ENCODE measurements at places on chromosomes 12 and 14. TPM values are rescaled to one million over a fixed set of nuclear protein-coding genes. Genes with fewer than 3 reads are reported as not detected.

The B4GALNT1 gene
- total RNA-seq = 0.28 TPM

The IAPP gene
- total RNA-seq = 0.15 TPM

The OR6C2 gene
- total RNA-seq = not detected

GRCh38 chr12:115964214-115964613 is 313.3 kb downstream of the MED13L start:
- DNase-seq = no peak
- H3K4me3 ChIP-seq = no peak overlapping the region
- H3K27ac ChIP-seq = no peak overlapping the region

GRCh38 chr14:61388173-61388975 is 67.0 kb downstream of the PRKCH start:
- no peaks in the 10 kb centered on the region for H3K27me3 ChIP-seq
- no peak for DNase-seq
- H3K4me1 ChIP-seq = peaks cover 19% of the 10 kb centered on the region

The OR4E2 gene
- total RNA-seq = not detected

DNA sequence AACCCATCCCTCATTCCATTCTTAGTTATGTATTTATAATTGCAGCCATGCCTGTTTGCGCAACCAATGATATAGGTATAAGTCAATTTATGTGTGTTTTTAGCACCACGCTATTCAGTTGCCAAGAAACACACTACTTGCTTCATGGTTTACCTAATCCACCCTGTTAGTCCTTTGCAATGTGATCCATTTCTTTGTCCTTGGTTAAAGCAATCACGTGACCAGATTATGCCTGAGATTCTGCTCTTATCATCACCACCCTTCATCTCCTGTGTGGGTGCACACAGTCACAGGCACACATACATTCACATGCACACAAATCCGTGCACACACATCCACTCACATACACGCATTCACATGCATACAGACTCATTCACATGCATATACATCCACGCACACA is 52.3 kb upstream of the KCNA5 start:
- H3K27ac ChIP-seq = no peak overlapping the region
- peaks cover 23% of the 10 kb centered on the region for H3K4me1 ChIP-seq
- H3K4me3 ChIP-seq = no peak overlapping the region

The HOXC6 gene
- not detected for total RNA-seq

DNA sequence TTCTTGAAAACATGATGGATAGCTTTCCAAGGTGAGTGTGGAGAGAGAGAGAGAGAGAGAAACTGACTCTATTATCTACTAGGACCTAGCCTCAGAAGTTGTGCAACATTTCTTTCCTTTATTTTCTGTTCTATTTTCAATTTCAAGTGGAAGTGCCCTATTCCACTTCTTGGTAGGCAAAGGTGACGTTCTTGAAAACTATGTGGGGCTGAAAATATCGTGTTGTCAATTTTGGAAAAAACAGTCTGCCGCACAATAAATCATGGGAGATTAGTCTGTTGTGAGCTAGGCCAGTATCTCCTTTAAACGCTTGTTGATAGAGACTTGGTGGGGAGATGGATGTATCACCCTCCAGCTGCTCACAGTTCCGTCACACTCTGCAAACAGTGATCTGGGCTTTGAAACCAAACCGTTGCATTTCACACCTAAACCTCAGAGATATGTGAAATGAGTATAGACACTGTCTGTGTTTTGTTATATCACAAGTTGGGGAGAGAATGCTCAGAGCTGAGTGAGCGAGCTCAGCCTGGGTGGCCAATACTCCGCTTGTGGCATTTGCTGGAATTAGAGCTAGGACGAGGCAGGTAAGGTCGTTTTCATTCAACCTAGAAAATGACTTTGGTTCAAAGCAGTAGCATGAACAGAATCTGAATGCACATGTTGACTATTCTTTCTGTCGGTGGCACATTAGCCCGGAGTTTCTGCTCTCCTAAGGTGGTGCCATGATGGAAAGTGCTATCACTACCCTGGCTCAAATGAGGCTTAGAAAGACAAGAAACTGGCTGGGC is 75.1 kb upstream of the ST8SIA1 start:
- DNase-seq = no peak
- H3K27ac ChIP-seq = no peak overlapping the region
- no peaks in the 10 kb centered on the region for H3K4me1 ChIP-seq
- H3K36me3 ChIP-seq = no peaks in the 10 kb centered on the region

The RALGAPA1 gene
- total RNA-seq = 31.7 TPM

The PPP1R1A gene
- 2.3 TPM for total RNA-seq

The CAPS2 gene
- 20.1 TPM for total RNA-seq

The DNAJC22 gene
- total RNA-seq = 0.39 TPM

- peaks cover 16% of the 10 kb centered on the region for H3K27me3 ChIP-seq
- no peak overlapping the region for H3K27ac ChIP-seq
- no peaks in the 10 kb centered on the region for H3K36me3 ChIP-seq
- peaks cover 51% of the 10 kb centered on the region for H3K4me1 ChIP-seq
- no peak for DNase-seq
These were observed 6.1 kb downstream of the PELI2 start for GRCh38 chr14:56124327-56124726.

GRCh38 chr12:57237932-57238853 is 8.7 kb downstream of the SHMT2 start:
- H3K4me3 ChIP-seq = peak overlapping the region; percentile 44
- peaks cover 63% of the 10 kb centered on the region for H3K4me1 ChIP-seq
- peaks cover 87% of the 10 kb centered on the region for H3K27me3 ChIP-seq
- peak; percentile 76 for DNase-seq
- H3K36me3 ChIP-seq = no peaks in the 10 kb centered on the region

GRCh38 chr12:18919871-18920511 is 182.1 kb downstream of the CAPZA3 start:
- no peaks in the 10 kb centered on the region for H3K27me3 ChIP-seq
- H3K4me3 ChIP-seq = no peak overlapping the region
- H3K36me3 ChIP-seq = no peaks in the 10 kb centered on the region
- H3K4me1 ChIP-seq = peaks cover 6% of the 10 kb centered on the region

The GRIN2B gene
- 0.52 TPM for total RNA-seq

- no peak overlapping the region for H3K4me3 ChIP-seq
- H3K4me1 ChIP-seq = peaks cover 19% of the 10 kb centered on the region
- H3K36me3 ChIP-seq = no peaks in the 10 kb centered on the region
- no peak overlapping the region for H3K27ac ChIP-seq
These were observed 12.2 kb downstream of the FOS start for GRCh38 chr14:75290851-75291250.
